GM06990 (cell line): ENCODE measurements at places on chromosomes 11 and 22.

DNA sequence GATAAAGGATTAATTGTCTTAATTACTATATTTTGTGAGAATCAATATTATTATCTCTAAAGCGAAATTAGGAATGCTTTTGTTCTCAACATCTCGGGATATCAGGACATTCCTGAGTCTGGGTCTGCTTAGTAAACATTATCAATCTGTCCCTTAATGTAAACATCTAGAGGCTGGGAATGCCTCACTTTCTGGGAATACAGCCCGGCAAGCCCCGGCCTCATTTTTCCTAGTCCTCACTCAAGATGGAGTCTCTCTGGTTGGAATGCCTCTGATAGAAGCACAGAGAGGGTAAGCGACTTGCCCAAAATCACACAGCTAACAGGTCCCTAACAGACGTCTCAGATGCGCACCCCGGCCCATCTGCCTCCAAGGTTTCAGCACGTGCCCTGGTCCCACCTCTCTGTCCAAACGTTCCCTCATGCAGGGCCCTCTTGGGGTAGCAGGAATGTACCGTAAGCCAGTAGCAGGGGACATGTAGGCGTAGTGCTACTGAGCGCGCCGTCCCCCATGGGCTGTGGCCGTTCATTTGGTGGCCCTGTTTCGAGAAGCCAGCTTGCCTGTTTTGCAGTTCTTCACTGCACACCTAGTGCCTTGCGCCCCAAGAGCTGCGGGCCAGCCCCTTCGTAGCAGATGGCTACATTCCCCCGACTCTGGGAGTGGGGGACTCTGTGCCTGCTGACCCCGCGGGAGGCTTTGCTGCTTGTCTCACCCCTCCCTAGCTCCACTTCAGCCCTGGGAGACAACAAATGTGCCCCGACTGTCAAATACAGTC is 62.2 kb upstream of the FADD start:
- DNase-seq, result no peak

DNA sequence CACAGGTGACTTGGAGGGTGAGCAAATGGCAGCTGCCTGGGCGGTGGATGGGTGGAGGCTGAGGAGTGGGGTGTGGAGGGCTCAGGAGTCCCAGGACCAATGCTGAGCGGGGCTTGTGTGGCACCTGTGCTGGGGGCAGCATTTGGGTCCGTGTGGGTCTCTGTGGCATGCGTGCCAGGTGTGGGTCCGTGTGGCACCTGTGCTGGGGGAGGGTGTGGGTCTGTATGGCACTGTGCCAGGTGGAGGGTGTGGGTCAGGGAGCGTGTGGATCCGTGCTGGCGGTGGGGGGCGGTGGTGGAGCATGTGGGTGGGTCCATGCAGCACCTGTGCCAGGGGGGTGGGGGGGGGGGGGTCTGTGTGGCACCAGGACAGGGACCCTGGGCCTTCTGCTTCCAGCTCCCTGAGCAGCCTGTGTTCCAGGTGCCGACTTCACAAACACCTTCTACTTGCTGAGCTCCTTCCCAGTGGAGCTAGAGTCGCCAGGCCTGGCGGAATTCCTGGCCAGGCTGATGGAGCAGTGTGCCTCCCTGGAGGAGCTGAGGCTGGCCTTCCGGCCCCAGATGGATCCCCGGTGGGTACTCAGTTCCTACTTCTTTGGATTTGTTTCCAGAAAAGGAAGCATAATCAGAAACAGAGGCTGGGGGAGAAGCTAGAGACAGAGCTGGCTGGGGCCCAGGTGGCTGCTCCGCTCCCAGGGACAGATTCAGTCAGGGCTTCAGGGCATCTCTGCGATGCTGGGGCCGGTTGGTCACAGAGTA is 14.7 kb downstream of the SELENOO start:
- DNase-seq, result no peak

DNA sequence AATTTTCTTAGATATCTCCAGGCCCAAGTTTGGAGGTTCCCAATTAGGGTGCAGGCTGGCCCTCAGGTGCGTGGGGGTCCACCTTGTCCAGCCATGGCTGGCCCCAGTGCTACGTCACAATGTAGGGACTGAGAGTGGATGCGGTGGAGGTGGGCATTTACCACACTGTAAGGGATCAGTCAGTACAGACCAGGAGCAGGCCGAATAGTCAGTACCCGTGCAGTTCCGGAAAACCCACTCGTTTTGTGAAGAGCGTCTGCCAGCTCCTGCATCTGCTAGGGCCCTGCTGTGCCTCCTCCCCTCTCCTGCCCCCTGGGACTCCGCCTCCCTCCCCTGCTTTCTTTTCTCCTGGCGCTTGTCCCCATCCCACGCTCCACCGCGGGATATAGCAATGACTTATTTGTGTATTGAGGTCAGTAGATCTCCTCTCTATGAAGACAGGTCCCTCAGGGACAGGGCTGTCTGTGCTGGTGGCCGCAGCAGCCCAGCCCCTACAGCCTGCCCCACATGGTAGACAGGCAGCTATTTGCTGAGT is 50.4 kb upstream of the SEPTIN5 start:
- DNase-seq, result no peak

GRCh38 chr11:93517611-93518010 is 25.6 kb downstream of the SMCO4 start:
- no peak for DNase-seq

DNA sequence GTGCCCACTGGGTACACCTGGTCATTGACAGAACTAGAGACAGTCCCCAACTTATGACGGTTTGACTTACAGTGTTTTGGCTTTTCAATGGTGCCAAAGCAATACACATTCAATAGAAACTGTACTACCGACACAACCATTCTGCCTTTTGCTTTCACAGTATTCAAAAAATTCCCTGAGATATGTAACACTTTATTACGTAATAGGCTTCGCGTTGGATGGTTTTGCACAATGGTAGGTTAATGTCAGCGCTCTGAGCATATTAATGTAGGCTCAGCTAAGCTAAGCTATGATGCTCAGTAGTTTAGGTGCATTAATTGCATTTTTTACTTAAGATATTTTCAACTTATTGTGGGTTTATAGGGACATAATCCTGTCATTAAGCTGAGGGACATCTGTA is 105.1 kb upstream of the B3GAT1 start:
- no peak for DNase-seq

DNA sequence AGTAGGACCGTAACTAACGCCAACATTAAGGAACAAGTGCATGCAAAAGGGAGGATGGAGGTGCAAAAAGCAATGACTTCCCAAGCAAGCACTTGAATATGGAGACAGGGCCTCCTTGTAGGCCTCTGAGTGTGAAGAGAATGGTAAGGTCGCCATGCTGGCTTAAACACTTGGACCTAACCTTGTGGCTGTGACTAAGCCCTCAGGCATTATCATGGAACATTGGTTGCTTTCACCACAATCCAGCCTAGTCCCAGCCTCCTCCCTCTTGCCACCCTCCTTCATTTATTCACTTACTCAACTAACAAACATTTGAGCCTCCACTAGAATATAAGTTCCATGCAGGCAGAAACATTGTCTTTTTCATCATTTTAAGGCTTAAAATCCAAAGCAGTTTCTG is 11.9 kb upstream of the SYTL2 start:
- no peak for DNase-seq

DNA sequence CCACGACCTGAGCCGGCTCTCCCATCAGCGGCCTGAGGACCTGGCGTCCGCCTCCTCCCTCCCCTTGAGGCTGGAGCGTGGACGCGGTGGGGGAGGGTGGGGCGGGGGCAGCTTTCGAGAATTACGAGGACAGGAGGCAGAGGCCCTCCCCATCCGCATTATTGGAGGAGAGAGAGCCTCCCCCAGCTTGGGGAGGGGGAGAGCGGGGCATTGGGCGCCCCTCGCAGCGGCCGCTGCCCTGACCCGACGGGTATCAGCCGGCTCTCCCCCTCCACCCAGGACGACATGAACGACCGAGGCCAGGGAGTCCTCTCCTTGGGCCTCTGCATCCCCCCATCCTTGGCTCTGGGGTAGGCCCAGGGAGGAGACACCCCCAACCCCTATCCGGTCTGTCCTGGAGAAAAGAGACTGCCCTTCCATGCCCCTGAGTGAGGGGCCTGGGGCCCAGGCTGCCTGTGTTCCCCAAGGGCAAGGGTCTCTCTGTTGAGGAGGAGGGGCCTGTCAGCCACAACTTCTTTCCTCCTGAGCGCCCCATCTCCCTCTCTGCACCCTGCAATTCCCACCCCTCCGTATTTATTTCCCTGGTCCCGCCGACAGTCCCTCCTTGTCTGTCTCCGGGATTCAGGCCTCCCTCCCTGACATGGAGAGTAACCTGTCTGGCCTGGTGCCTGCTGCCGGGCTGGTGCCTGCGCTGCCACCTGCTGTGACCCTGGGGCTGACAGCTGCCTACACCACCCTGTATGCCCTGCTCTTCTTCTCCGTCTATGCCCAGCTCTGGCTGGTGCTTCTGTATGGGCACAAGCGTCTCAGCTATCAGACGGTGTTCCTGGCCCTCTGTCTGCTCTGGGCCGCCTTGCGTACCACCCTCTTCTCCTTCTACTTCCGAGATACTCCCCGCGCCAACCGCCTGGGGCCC is 495 bp downstream of the GPR137 start:
- DNase-seq, result peak; percentile 34

DNA sequence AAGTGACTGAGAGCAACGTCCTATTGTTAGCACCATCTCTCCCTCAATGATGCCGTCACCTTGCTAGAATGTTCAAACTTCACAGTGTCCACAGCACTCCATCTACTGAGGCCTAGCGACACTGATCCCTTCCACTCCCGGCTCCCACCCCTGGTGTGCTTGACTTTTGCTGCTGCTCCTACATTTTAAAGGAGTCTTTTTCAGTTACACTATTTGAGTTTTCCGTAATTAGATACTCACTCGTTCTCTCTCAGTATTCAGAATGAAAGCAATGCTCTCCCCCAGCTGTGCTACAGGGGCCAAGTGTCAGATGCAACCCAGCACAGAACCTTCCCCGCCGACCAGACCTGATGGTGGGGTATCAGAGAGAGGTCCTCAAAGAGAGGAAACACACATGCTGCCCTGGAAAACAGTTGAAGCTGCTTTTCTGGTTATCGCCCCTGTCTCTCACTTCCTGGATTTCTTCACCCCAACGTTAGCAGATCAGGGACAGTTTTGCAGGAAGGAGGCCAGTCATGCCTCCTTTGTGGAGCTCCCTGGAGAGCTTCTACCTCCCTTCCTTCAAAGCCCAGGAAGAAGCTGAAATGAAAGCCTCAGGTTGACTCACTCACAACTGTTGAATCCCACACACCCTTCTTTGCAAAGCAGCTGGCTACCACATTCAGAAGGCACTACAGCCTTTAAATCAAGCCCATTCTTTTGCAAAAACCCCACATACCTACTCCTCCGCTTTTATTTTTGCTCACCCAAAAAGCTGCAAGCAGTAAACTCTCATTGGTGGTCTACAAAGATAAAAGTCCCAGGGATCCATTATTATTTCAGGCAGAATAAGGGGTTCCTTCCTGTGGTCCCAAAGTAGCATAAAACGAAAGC is 23.5 kb downstream of the LARGE1 start:
- DNase-seq, result peak; percentile 55

GRCh38 chr11:131689049-131689925 is 318.9 kb downstream of the NTM start:
- no peak for DNase-seq

- no peak for DNase-seq
These were observed 2.0 kb upstream of the NLRP6 start for GRCh38 chr11:276219-276618.

DNA sequence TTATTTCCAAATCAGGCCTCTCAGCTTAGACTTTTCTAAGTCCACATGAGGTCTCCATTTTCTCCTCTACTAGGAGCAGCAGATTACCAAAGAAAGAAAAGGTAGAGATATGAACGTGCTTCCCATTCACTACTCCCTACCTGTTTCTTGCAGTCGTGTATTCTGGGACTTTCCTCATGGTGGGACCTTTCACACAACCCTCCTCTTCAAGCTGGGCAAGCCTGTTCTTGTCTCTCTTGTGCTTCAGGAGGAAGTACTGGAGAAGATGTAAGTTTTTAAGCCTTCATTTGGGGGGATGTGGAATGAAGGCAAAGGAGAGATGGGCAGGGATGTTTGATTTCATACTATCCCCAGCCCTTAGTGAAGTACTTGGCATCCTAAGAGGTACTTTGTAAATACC is 128.8 kb upstream of the SESN3 start:
- DNase-seq, result no peak

DNA sequence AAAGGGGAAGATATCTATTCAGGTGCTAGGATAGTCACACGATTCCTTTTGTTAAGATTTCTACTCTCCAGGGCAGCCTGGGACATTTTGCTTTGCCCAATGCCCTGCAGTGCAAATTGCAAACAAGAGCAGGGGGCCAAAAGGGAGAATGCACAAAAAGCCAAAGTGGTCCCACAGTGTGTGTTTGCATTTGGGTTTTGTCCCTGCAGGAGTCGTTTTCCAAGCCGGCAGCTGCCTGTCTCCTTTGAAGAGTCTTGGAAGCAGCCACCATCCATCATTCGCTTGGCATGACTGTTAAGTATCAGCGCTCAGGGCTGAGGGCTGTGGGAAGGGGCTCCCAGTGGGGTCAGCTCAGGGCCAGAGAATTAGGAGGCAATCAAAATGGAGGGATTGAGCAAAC is 184.7 kb downstream of the MIAT start:
- DNase-seq, result no peak

DNA sequence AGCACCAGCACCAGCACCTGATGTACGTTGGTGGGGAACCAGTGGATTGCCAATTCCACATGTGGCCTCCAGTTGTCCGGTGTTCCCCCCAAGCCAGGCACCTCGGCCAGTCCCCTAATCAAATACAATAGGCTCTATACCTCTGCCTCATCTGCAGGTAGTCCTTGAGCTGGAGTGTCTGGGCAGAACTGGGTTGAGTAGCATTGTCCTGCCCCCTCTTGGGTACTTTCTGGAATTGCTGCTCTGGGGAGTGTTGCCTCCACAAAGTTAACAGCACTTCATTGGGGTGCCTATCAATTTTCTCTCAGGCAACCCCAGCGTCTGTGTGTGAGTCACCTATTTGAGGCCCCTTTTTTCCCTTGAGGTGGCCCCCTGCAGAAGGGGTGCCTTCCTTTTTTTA is 413.0 kb upstream of the LARGE1 start:
- no peak for DNase-seq

DNA sequence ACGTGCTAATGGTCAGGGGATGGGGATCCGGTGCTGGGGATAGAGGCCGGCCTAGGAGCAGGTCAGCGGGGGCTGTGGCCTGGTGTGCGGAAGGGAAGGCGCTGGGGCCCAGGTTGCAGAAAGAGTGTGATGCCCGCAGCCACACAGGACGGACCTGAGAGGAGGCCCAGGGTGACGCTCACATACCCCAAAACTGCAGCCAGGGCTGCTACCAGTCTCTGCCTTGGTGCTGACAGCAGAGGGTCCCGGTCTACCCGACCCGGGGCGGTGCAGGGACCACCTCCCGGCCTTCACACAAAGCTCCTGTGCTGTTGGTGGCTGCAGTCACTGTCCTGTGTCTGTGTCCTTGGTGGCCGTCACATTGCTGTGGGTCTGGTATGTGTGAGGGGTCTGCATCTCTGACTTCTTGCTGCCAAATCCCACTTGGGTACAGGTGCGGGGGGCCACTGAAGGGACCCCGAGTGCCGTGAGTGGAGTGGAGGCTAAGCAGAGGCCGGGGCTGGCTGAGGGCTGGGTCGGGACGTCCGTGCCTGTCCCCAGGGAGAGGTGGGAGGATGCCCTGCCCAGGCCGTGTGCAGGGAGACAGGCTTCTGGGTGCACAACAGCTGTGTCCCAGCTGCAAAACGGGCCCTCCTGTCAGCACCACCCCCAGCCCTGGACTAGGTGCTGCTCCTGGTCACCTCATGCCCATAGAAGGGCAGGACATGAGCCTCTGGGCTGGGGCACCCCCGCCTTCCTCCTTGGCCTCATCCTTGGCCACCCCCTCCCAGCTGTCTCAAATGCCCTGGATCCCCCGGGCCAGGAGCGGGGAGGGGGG is 1.5 kb downstream of the LSP1 start:
- no peak for DNase-seq
